ENCODE measurements at places on chromosomes 2 and 18.

GRCh38 chr2:234444242-234444730 is 52.6 kb downstream of the ARL4C start:
- no peak for DNase-seq

GRCh38 chr2:210063306-210063705 is 60.9 kb downstream of the RPE start:
- DNase-seq, result no peak

- DNase-seq, result peak; percentile 81
Observed at GRCh38 chr2:115160531-115161080, 718.2 kb downstream of the DPP10 start.

GRCh38 chr18:77132369-77133050 is at the start of gene MBP:
TSS of gene MBP (minus strand) at chr18:77132783. CDS start at chr18:77105261, 27,522 bp downstream.
- DNase-seq, result peak; percentile 79

GRCh38 chr2:18399601-18400000 is 160.9 kb downstream of the RDH14 start:
- DNase-seq, result no peak

- DNase-seq, result no peak
Observed at GRCh38 chr2:39550701-39551285, 113.7 kb upstream of the MAP4K3 start.

DNA sequence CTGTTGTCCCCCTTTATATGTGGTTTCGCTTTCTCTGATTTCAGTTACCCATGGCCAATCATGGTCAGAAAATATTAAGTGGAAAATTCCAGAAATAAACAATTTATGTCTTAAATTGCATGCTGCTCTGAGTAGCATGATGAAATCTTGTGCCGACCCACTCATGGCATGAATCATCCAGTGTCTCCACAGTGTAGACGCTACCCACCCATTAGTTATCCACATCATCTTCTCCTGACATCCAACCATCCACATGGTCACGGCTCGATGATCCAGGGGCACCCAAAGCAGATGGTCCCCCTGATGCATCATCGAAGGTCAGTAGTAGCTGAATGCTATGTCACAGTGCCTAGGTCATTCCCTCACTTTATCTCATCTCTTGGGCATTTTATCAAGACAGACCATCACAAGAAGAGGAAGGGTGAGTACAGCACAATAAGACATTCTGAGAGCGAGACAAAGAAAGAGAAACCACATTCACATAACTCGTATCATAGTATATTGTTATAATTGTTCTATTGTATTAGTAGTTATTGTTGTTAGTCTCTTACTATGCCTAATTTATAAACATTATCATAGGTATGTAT is 44.1 kb upstream of the ACKR3 start:
- no peak for DNase-seq

DNA sequence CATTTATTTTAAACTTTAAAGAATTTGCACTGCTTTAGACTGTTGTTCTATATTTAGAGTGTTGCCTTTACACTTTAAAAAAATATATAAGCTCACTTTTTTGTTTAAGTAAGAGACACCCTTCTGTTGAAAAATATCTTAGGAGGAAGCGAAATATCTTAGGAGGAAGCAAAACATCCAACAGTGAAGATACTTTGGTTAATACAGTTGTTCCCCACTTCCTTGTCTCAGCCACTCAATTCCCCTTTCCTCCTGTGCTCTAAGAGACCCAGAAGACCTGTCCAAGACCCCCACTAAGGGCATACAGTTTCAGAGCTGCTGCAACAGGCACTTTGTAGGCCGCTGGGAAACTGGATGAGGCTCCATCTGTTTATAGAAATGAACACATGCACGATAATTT is 5.7 kb downstream of the SERPINB8 start:
- DNase-seq, result no peak

- no peak for DNase-seq
Observed at GRCh38 chr2:29388071-29388470, 272.9 kb downstream of the CLIP4 start.

DNA sequence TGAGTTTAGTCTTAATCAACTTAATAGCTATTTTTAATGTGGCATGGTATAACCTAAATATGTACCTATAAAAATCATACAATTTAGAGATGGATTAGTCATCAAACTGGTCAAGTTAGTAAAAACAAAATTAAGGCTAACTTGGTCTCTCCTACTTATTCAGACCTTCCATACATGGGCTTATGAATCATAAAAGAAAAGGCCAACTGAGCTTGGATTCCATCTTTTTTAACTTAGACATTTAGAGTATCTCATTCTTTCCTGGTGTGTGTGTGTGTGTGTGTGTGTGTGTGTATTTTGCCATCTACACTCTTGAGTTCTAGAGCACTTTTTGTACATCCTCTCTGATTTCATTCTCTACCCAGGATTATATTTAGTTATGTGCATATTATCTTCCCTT is 637.5 kb downstream of the PLCL1 start:
- no peak for DNase-seq

DNA sequence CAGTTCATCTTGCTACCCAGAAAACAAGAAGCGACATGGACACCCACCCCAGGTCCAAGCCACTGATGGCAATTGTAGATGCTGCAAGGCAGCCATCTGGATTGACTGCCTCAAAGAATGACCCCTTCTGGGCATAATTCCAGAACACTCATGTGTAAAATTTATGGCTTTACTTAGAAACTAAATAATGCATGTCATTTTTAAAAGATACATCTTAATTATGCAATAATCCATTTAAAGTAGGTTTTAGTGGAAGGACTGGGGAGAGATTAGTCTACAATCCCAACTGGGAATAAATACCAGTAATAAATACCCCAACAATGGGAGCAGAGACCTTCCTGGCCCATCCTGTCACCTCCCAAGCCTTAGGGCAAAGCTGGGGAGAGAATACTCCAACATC is 247.7 kb downstream of the SS18 start:
- no peak for DNase-seq

DNA sequence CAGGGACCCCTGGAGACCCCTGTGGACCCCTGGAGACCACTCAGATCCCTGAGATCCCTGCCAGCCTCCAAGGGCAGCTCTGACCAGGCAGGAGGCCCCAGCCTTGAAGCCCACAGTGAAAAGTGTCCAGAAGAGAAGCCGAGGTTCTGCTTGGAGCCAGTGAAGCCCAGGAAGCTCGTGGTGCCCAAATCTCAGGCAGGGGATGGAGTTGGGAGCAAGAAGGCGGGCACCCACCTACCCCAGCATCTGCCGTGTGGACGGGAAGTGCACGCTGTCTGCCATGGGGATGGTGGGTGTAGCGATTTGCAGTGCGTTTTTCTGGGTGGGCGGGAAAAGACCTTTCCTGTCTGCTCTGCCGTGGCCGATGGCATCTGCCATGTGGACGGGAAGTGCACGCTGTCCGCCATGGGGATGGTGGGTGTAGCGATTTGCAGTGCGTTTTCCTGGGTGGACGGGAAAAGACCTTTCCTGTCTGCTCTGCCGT is 120.6 kb upstream of the CTDP1 start:
- DNase-seq, result no peak

GRCh38 chr2:11517906-11518305 is 15.9 kb upstream of the GREB1 start:
- DNase-seq, result no peak

GRCh38 chr18:11260961-11261461 is 111.6 kb upstream of the PIEZO2 start:
- no peak for DNase-seq

- peak; percentile 72 for DNase-seq
Observed at GRCh38 chr2:170313347-170313991, 135.5 kb downstream of the MYO3B start.

GRCh38 chr2:233147136-233147828 is 87.1 kb downstream of the INPP5D start:
- no peak for DNase-seq

DNA sequence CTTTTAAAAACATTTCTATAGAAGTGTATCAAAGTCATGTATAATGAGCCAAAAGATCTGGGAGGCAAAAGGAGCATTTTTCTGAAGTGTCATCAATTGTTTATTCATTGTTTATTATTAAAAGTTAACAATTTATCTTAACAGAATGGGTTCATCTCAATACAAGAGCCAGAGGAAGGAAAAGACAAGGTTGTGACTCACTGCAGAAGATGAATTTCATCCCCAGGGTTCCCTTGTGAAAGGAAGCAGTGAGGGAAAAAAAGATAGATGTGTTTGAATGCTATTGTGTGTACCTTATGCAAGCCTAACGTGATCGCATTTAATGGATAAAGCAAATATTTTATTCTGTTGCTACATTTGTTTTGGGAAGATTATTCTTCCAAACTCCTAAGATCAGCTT is 286.3 kb downstream of the PIEZO2 start:
- no peak for DNase-seq

DNA sequence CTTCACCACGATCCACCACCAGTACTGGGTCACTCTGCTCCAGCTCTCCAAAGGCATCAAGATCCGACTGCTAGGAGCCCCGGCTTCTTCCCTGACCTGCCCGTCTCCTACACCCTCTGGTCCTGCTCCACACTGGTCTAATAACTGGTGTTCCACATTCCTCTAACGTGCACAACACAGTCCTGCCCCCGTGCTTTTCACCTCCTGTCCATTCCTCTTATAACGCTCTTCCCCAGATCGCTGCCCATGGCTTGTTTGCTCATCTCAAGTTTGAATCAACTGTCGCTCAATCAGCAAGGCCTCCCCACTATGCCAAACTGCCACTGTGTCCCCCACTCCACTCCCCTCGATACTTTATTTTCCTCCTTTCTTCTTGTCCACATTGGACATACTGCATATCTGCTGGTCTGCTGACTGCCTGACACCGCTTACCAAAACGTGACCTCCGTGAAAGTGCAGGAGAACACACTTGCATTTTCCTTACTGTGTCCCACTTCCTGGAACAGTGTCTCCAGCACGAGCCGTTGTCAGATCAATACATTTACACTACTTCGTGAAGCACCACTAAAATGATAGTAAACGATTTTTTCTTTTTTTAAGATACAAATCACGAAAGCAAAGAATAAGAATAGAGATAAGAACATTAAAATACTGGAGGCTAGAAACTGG is 6.5 kb downstream of the HDLBP start:
- DNase-seq, result no peak

- DNase-seq, result no peak
Observed at GRCh38 chr2:100009743-100010142, 132.6 kb downstream of the AFF3 start.

DNA sequence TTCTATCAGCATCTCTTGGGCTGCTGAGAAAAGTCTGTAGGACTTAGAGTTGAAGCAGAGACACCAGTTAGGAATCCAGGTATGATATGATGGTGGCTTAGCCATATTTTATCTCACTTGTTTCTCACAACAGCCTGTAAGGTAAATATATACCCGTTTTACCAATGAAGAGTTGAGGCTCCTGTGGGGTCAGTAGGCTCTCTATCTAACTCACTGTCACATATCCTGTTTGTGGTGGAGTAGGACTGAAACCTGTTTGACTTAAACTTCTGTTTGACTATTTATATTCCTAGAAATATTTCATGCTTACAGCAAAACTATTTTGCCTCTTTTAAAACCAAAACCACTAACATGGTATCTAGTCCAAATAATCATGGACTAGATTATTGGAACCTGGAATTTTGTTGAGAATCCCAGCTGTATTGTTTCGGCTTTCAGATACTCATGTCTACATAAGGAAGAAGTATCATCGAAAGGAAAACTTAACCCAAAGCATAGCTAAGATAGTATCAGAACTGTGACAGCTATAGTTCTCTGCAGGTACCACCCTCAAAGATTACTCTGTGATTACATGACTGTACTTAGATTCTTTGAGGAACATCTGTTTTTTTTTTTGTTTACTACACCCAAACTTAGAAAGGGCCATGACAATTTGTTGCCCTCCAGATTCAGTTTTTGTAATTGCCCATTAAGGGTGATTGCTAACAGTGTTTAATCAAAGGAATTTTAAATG is 216.1 kb upstream of the THUMPD2 start:
- DNase-seq, result no peak

Measured in NCI-H2081 (cell line).